ENCODE measurements at places on chromosomes 2 and 18.

DNA sequence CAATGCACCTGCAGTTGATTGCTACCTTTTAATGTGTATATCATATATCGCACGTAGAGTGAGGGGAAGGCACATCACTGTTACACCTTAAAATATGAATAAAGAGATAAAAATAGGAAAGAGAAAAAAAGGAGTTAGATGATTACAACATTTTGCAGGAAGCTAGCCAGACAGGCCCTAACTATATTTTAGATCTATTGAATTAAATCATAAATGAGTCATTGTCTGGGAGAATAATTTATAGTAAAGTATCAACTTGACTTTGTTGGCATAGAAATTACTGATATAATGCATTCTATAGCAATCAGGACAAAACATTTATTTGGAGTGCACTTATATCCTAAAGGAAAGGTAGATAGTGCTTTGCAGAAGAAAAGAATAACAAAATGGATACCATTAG is 384.9 kb upstream of the NXPH2 start:
- DNase-seq = no peak

DNA sequence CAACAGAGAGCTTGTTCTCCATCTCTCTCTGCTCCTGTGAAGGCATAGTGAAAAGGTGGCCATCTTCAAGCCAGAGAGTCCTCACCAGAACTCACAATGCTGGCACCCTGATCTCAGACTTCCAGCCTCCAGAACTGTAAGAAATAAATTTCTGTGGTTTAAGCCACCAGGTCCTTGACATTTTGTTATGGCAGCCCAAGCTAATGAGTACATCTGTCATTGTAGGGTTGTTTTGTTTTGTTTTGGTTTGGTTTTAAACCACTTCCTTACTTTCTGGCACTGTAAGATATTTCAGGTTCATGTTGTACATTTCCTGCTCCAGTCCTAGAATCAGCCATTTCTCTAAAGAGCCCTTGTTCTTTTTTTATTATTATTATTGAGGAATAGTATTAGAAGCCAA is 171.2 kb downstream of the CPS1 start:
- DNase-seq = no peak

GRCh38 chr2:180559771-180560170 is 420.6 kb upstream of the UBE2E3 start:
- DNase-seq = no peak

- DNase-seq = no peak
These were observed 60.6 kb downstream of the MTCL1 start for GRCh38 chr18:8765783-8766463.

GRCh38 chr2:20650877-20651730 is at the start of gene HS1BP3:
Gene HS1BP3, minus strand, starts transcription at chr2:20651098. Its CDS starts 35 bp downstream, at chr2:20651063.
- peak; percentile 94 for DNase-seq

GRCh38 chr2:209721497-209721896 is 50.1 kb upstream of the UNC80 start:
- no peak for DNase-seq

DNA sequence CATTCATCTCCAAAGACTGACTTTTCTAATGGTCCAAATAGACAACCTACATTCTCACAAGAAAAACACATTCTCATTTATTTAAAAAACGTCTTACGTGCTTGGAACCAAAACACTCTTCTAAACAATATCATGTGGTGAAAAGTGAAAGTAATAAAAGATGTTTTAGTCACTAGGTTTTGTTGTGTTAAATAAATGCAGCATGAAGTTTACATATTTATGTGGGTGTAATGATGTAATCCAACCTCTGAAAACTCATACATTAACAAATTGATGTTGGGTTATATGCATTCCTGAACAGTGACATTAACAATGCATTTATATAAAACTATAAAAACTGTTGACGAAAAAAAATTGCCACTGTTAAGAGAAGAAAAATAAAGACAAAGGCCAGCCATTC is 55.1 kb upstream of the ACVR2A start:
- no peak for DNase-seq

DNA sequence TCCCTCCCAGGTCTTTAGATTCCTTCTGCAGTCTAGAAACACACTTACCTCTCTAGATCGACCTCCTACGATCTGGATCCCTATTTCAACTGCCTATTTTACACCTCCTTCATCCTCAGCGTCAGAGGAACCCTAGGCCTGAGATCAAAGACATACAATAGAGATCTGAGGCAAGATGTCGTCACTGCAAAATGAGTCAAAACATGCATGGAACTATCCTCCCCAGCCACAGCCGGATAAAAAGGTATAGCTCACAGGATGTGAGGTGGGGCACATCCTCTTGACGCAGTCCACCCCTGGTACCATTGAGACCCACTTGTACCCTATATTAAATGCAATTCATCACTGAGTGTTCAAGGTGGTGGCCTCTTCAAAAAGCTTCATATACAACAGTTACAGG is 63.7 kb upstream of the DNAJC10 start:
- no peak for DNase-seq

- DNase-seq = no peak
These were observed 24.1 kb upstream of the ACVR1 start for GRCh38 chr2:157900203-157900602.

DNA sequence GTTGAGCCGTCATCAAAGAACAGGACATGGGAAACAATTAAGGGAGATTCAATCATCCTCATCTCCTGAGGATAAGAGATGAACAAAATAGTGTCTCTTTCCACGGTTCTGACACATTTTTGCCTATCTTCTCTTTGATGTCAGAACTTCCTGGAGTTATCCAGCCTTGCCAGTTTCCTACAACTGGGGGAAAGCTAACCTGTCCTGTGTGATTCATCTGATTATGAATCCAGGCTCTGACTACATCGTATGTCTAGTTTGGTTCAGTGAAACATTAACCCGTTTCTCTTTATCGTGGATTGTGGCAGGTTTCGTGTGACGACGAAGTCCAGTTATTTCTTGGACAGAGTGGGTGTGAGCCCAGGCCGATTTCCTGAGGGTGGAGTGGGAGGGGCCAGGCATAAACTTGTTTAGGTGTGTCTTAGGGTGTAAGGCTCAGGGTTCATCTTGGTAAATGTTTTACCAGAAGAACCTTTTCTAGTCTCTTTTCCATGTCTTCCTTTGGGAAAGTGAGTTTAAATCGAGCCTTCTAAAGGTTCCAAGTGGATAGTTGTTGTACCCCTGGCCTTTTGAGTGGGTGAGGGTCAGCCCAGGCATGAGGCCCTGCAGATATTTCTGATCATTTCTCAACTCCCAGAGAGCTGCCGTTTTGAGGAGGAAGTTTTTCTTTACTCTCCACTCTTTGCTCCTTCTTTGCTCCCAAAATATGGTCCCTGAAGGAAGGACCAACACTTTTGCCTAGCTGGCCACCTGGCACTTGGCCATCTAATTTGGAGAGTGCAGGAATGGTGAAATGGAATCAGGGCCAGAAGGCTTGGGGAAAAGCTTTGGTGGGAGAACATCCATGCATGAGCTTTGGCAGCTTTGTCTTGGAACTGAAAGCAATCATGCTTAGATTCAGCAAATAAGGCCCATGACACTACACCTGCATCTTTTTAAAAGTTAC is 50.4 kb upstream of the FZD5 start:
- no peak for DNase-seq

- no peak for DNase-seq
These were observed 4.6 kb upstream of the MLPH start for GRCh38 chr2:237482485-237482884.

- DNase-seq = no peak
These were observed 23.1 kb upstream of the TXNDC2 start for GRCh38 chr18:9862686-9863085.
